Activated naive CD4-positive, alpha-beta T cell treated with anti-CD3 and anti-CD28 coated beads for 36 hours (primary cell): ENCODE measurements at places on chromosomes 13 and 19. TPM values are rescaled to one million over a fixed set of nuclear protein-coding genes. Genes with fewer than 3 reads are reported as not detected.

The ZNF577 gene
- 5.6 TPM for total RNA-seq

DNA sequence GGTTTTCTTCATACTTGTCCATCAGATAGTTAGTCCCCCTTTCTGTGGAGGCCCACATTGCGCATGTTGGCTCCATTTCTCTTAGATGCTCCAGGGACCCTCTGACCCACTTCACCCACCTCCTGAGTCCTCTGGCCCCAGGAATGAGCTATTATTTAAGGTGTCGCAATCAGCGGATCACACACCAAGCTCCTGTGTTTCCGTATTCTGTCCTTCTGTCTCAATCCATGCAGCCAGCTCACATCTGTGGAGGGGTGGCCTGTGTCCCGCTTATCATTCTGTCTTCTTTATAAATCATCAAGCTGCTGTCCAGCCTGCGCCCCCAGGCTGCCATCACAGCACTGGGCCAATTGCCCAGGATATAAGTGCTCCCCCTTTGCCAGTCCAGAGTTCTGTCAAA lies 4.7 kb downstream of the ZNF230 start:
- no peak for DNase-seq
- peaks cover 67% of the 10 kb centered on the region for H3K36me3 ChIP-seq

GRCh38 chr13:66033924-66034323 lies 1196.2 kb downstream of the PCDH9 start:
- H3K27ac ChIP-seq: no peak overlapping the region
- no peaks in the 10 kb centered on the region for H3K27me3 ChIP-seq
- no peaks in the 10 kb centered on the region for H3K36me3 ChIP-seq
- DNase-seq: no peak

The CEBPA gene
- total RNA-seq: 0.10 TPM

The KLK3 gene
- not detected for total RNA-seq

The CCDC194 gene
- 0.83 TPM for total RNA-seq

- no peak for DNase-seq
- H3K4me3 ChIP-seq: peak within 1 kb of the TSS; percentile 58
- no peaks in the 10 kb centered on the region for H3K27me3 ChIP-seq
- H3K27ac ChIP-seq: no peak within 1 kb of the TSS
- peaks cover 1% of the 10 kb centered on the region for H3K36me3 ChIP-seq
Measured at GRCh38 chr19:36008336-36008978, at the start of gene SYNE4. TSS of gene SYNE4 (minus strand) at chr19:36008813. CDS start at chr19:36008681, 132 bp downstream.

GRCh38 chr19:51136851-51137551 lies 5.1 kb upstream of the SIGLEC7 start:
- H3K36me3 ChIP-seq: no peaks in the 10 kb centered on the region
- H3K4me1 ChIP-seq: peaks cover 29% of the 10 kb centered on the region
- no peaks in the 10 kb centered on the region for H3K27me3 ChIP-seq
- no peak overlapping the region for H3K4me3 ChIP-seq

The TJP3 gene
- total RNA-seq: 0.93 TPM

DNA sequence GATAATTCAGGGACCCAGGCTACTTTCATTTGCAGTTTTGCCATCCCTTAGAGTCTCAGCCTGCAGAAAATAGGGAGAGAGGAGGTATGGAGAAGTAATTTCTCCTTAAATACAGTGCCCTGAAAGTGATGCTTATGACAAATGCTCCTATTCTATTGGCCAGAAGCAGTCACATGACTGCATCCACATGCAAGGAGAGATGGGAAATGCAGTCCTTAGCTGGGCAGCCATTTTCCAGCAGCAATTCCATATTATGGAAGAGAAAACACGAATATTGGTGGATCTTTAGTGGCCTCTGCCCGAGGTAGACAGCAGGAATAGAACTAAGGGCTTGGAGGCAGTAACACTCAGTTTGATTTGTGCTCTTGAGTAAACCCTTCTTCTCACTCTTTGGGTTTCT lies 39.4 kb downstream of the VAV1 start:
- H3K27me3 ChIP-seq: no peaks in the 10 kb centered on the region
- peak overlapping the region; percentile 7 for H3K27ac ChIP-seq
- no peak for DNase-seq

The SIGLECL1 gene
- total RNA-seq: not detected

GRCh38 chr19:28537896-28538295 lies 675.1 kb downstream of the UQCRFS1 start:
- no peak for DNase-seq
- H3K36me3 ChIP-seq: no peaks in the 10 kb centered on the region
- no peak overlapping the region for H3K27ac ChIP-seq
- no peaks in the 10 kb centered on the region for H3K4me1 ChIP-seq
- no peak overlapping the region for H3K4me3 ChIP-seq

- no peak overlapping the region for H3K27ac ChIP-seq
- no peaks in the 10 kb centered on the region for H3K27me3 ChIP-seq
- H3K4me1 ChIP-seq: no peaks in the 10 kb centered on the region
- H3K4me3 ChIP-seq: no peak overlapping the region
- DNase-seq: no peak
- no peaks in the 10 kb centered on the region for H3K36me3 ChIP-seq
Measured at GRCh38 chr13:38135592-38135991, 214.1 kb upstream of the UFM1 start.

DNA sequence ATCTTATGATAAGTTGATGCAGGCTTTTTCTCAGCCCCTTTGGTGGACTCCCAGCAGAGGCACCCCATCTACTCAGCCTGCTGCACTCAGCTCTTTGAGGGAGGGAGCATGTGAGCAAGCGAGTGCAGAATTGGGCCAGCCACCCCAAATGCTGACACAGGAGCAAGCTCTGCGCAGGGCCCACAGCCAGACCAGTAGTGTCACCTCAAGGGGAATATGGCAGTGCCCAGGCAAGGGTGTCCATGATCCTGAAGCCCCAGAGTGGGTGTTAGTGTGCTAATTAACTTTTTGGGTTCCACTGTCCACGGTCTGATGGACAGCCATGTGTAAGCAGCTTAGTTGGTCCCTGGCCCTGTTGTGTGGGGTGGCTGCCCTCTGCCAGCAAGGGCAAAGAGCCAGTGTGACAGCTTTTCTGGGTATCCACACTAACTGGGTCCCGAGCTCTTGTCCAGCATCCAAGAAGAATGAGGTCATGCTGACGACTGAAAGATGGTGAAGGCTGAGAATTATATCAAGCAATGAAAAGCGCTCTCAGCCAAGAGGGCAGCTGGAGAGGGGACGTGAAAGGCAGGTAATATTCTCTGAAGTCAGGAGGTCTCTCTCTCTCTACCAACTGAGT lies 898.3 kb upstream of the PCDH9 start:
- H3K4me3 ChIP-seq: no peak overlapping the region
- H3K4me1 ChIP-seq: no peaks in the 10 kb centered on the region
- H3K27ac ChIP-seq: no peak overlapping the region
- no peak for DNase-seq
- no peaks in the 10 kb centered on the region for H3K27me3 ChIP-seq

The CABP5 gene
- total RNA-seq: not detected

GRCh38 chr19:34325981-34326787 lies 38.8 kb upstream of the GPI start:
- peaks cover 29% of the 10 kb centered on the region for H3K36me3 ChIP-seq
- no peaks in the 10 kb centered on the region for H3K4me1 ChIP-seq
- no peaks in the 10 kb centered on the region for H3K27me3 ChIP-seq
- no peak overlapping the region for H3K27ac ChIP-seq
- H3K4me3 ChIP-seq: no peak overlapping the region

GRCh38 chr13:52599848-52600603 lies 42.2 kb upstream of the HNRNPA1L2 start:
- H3K4me3 ChIP-seq: peak overlapping the region; percentile 70
- H3K4me1 ChIP-seq: peaks cover 7% of the 10 kb centered on the region
- DNase-seq: peak; percentile 14
- no peaks in the 10 kb centered on the region for H3K36me3 ChIP-seq
- peaks cover 21% of the 10 kb centered on the region for H3K27me3 ChIP-seq

The SPHK2 gene
- total RNA-seq: 20.1 TPM

The PTPRH gene
- not detected for total RNA-seq

The C19orf18 gene
- 0.31 TPM for total RNA-seq

- peaks cover 2% of the 10 kb centered on the region for H3K4me1 ChIP-seq
- DNase-seq: no peak
- H3K4me3 ChIP-seq: no peak overlapping the region
- no peak overlapping the region for H3K27ac ChIP-seq
- no peaks in the 10 kb centered on the region for H3K36me3 ChIP-seq
Measured at GRCh38 chr13:100484702-100485101, 103.9 kb downstream of the GGACT start.
